Stimulated activated memory B cell treated with anti-CD40 and anti-IgM and Interleukin-4, amounts not matched to agents 10 μg/mL and 1 μg/mL and 100 μg/mL, for 72 hours (primary cell): ENCODE measurements at places on chromosomes 16 and 17.

GRCh38 chr17:27620721-27621120, 10.3 kb upstream of the LGALS9 start:
- H3K4me1 ChIP-seq: peaks cover 7% of the 10 kb centered on the region
- no peak overlapping the region for H3K27ac ChIP-seq
- H3K36me3 ChIP-seq: peaks cover 63% of the 10 kb centered on the region
- H3K4me3 ChIP-seq: no peak overlapping the region
- no peak for ATAC-seq
- no peaks in the 10 kb centered on the region for H3K27me3 ChIP-seq

- H3K27me3 ChIP-seq: no peaks in the 10 kb centered on the region
- peak overlapping the region; percentile 91 for H3K27ac ChIP-seq
- H3K4me3 ChIP-seq: peak overlapping the region; percentile 91
Observed at GRCh38 chr16:14284930-14285512, 213.9 kb downstream of the MRTFB start.

GRCh38 chr17:17538417-17539391, 42.5 kb upstream of the RASD1 start:
- no peak overlapping the region for H3K4me3 ChIP-seq
- no peaks in the 10 kb centered on the region for H3K4me1 ChIP-seq
- ATAC-seq: no peak
- H3K27ac ChIP-seq: no peak overlapping the region
- no peaks in the 10 kb centered on the region for H3K27me3 ChIP-seq
- no peaks in the 10 kb centered on the region for H3K36me3 ChIP-seq

DNA sequence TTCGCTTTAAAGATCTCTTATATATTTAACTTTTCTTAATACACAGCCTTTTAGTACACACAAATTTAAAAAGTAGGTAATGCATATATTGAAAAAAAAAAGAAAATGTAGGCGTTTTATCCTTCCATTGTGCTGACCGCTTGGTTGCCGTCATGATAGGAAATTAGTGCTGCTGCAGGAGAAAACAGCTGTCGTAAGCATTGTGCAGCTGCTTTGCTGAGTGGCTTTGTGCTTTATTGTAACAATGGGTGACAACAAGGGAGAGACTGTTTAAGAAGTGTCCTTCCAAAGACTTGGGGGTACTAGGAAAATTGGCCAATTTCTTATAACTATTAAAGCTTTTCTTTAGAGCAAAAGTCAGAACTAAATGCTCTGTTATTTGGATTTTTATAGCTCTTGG, 5.0 kb downstream of the HERPUD1 start:
- peak overlapping the region; percentile 99 for H3K27ac ChIP-seq
- H3K4me1 ChIP-seq: peaks cover 67% of the 10 kb centered on the region
- no peaks in the 10 kb centered on the region for H3K27me3 ChIP-seq
- peaks cover 89% of the 10 kb centered on the region for H3K36me3 ChIP-seq
- H3K4me3 ChIP-seq: peak overlapping the region; percentile 99

DNA sequence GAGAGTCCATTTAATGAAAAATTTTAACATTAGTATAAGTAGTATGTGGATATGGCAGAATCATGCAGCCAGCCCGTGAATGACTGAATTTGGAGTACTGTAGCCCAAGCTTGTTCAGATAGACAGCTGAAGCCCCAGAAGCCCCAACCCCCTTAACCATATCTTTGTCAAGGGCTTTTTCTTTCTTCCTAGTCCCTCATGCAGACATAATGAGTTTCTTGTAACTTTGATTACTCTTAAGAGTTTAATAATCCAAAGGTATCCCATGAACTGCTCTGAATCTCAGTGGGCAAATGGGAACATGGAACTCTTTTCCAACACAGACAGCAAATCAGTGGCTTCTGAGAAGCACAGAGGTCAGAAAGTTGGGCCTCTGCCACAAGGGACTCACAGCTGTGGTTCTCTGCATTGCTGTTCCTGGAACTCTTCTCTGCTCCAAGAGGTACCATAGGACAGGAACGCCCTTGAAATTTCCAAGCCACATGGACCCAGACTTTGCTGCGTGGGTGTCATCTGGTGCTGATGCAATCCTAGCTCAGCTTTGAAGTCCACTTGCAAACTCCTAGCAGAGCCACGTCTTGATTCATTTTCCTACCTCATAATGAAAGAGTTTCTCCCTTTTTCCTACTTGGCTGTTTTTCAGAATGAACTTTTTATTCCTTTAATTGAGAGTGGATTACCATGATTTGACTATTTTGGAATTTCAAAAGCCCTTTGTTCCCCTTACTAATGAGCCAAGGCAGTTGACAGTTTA, 18.1 kb downstream of the LYRM1 start:
- ATAC-seq: no peak
- peaks cover 41% of the 10 kb centered on the region for H3K36me3 ChIP-seq
- no peaks in the 10 kb centered on the region for H3K27me3 ChIP-seq
- peaks cover 19% of the 10 kb centered on the region for H3K4me1 ChIP-seq
- no peak overlapping the region for H3K4me3 ChIP-seq

GRCh38 chr17:74796866-74797265, 20.7 kb upstream of the NAT9 start:
- H3K36me3 ChIP-seq: peaks cover 85% of the 10 kb centered on the region
- ATAC-seq: no peak
- no peaks in the 10 kb centered on the region for H3K27me3 ChIP-seq
- no peaks in the 10 kb centered on the region for H3K4me1 ChIP-seq
- no peak overlapping the region for H3K27ac ChIP-seq

DNA sequence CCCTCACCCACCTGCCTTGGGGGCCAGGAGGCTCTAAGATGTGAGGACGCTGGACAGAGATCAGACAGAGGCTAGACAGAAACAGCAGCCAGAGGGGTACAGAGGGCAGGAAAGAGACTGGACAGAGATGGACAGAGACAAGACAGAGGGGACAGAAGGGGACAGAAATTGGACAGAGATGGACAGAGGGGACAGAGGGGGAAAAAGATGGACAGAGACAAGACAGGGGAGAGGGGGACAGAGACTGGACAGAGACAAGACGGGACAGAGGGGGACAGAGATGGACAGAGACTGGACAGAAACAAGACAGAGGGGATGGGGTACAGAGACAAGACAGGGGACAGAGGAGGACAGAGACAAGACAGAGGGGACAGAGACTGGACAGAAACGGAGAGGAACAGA, 16.1 kb downstream of the UTS2R start:
- ATAC-seq: no peak
- H3K4me1 ChIP-seq: peaks cover 11% of the 10 kb centered on the region
- H3K27ac ChIP-seq: no peak overlapping the region

GRCh38 chr17:8496081-8496480, 60.4 kb downstream of the NDEL1 start:
- H3K4me1 ChIP-seq: no peaks in the 10 kb centered on the region
- peaks cover 19% of the 10 kb centered on the region for H3K36me3 ChIP-seq
- no peak overlapping the region for H3K27ac ChIP-seq
- H3K27me3 ChIP-seq: no peaks in the 10 kb centered on the region
- ATAC-seq: no peak
- H3K4me3 ChIP-seq: no peak overlapping the region

DNA sequence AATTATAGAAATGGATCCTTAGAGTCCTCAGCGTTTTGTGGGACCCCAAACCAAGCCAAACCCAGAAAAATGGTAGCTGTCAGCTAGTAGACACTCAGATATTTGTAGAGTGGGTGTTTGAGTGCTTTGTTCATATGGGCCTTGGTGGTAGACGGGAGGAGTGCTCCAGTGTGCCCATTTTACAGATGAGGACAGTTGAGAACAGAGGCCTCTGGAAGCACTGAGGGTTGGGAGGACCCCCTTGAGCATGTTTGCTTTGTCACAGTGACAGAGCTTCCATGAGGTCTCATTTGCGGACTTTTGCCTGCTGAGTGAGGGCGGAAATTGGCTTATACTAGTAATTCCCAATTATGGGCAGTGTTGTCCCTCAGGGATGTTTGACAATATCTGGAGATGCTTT, 111.7 kb downstream of the ABCC6 start:
- H3K4me3 ChIP-seq: no peak overlapping the region
- H3K4me1 ChIP-seq: peaks cover under 1% of the 10 kb centered on the region
- no peaks in the 10 kb centered on the region for H3K27me3 ChIP-seq
- no peak overlapping the region for H3K27ac ChIP-seq
- peaks cover 90% of the 10 kb centered on the region for H3K36me3 ChIP-seq

- peak overlapping the region; percentile 99 for H3K4me3 ChIP-seq
- peak overlapping the region; percentile 98 for H3K27ac ChIP-seq
- peak; percentile 96 for ATAC-seq
- H3K36me3 ChIP-seq: no peaks in the 10 kb centered on the region
- peaks cover 21% of the 10 kb centered on the region for H3K27me3 ChIP-seq
Observed at GRCh38 chr16:2867987-2868789, 10.2 kb upstream of the PRSS22 start.

GRCh38 chr17:81402530-81402941, 7.3 kb downstream of the BAHCC1 start:
- H3K27me3 ChIP-seq: peaks cover 96% of the 10 kb centered on the region
- no peaks in the 10 kb centered on the region for H3K36me3 ChIP-seq
- ATAC-seq: no peak
- H3K4me1 ChIP-seq: peaks cover 24% of the 10 kb centered on the region
- no peak overlapping the region for H3K4me3 ChIP-seq

GRCh38 chr16:82580298-82580890, 46.4 kb upstream of the CDH13 start:
- no peak overlapping the region for H3K27ac ChIP-seq
- no peaks in the 10 kb centered on the region for H3K36me3 ChIP-seq
- no peak for ATAC-seq
- no peaks in the 10 kb centered on the region for H3K4me1 ChIP-seq
- peaks cover 18% of the 10 kb centered on the region for H3K27me3 ChIP-seq

- peak overlapping the region; percentile 78 for H3K4me3 ChIP-seq
- peak overlapping the region; percentile 30 for H3K27ac ChIP-seq
- peaks cover 54% of the 10 kb centered on the region for H3K27me3 ChIP-seq
- peaks cover 11% of the 10 kb centered on the region for H3K4me1 ChIP-seq
- ATAC-seq: peak; percentile 92
Observed at GRCh38 chr17:16589097-16589969, 20.3 kb upstream of the ZNF287 start.

- peak; percentile 74 for ATAC-seq
- H3K4me3 ChIP-seq: peak overlapping the region; percentile 99
- peak overlapping the region; percentile 76 for H3K27ac ChIP-seq
- H3K27me3 ChIP-seq: no peaks in the 10 kb centered on the region
- H3K4me1 ChIP-seq: peaks cover 64% of the 10 kb centered on the region
Observed at GRCh38 chr16:67530013-67530939, 1.6 kb downstream of the RIPOR1 start.

DNA sequence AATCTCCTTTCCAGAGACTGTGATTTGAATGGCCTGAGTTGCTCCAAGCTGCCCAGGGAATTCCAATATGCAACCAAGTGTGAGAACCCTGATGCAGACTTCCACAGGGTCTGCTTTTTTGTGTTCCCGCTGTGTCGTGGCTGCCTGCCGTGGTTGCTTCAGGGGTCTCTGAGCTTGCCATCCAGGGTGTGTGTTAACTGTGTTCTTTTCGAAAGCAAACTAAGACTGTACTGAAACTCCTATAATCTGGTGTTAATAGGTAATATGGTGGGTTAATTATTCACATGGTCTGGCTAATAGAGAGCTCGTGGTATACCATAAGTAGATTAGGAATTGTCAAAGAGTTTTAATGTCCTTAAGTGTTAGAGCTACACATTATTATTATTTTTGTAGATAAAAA, 20.7 kb downstream of the UBN1 start:
- H3K4me1 ChIP-seq: peaks cover 21% of the 10 kb centered on the region
- no peaks in the 10 kb centered on the region for H3K27me3 ChIP-seq
- peaks cover 64% of the 10 kb centered on the region for H3K36me3 ChIP-seq
- H3K27ac ChIP-seq: no peak overlapping the region
- ATAC-seq: no peak
- no peak overlapping the region for H3K4me3 ChIP-seq

- peaks cover 23% of the 10 kb centered on the region for H3K36me3 ChIP-seq
- no peak overlapping the region for H3K27ac ChIP-seq
- no peak overlapping the region for H3K4me3 ChIP-seq
- H3K27me3 ChIP-seq: no peaks in the 10 kb centered on the region
- H3K4me1 ChIP-seq: peaks cover 37% of the 10 kb centered on the region
- no peak for ATAC-seq
Observed at GRCh38 chr16:81523387-81524115, 78.9 kb downstream of the CMIP start.

- peaks cover 9% of the 10 kb centered on the region for H3K4me1 ChIP-seq
- H3K27me3 ChIP-seq: no peaks in the 10 kb centered on the region
- no peaks in the 10 kb centered on the region for H3K36me3 ChIP-seq
- H3K27ac ChIP-seq: no peak overlapping the region
Observed at GRCh38 chr16:58389724-58390123, 2.5 kb upstream of the GINS3 start.

DNA sequence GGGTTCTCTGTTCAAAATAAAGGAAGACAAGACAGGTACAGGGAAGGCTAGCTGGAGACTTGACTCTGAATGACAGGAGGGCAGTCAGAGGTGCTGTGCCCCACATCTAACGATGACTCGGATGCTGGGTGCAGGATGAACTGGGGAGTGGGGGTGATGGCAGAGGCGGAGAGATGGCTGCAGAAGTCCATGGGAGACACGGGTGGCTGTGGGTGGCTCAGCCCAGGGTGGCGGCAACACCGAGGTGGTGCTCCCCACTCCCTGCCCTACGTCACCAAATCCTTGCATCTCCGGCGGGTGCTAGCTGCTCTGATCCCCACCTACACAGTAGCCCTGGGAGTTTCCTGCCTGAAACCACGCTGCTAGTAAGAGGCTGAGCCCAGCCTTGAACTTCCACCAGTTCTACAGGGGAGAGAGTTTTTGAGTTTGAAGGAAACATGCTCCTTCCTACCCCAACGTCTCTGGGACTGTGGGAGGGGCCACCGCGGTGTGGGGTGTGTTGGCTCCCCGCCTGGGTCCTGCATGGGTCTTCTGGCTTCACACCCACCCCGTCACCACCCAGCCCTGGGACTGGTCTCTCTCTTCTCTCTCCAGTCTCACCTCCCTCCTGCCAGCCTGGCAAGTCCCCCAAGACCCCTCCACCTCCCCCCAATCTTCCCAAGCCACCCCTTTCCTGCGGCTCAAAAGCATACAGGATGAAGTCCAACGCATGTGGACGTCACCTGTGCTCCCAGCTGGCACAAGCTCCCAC, 4.5 kb downstream of the GSG1L start:
- H3K36me3 ChIP-seq: no peaks in the 10 kb centered on the region
- peaks cover 66% of the 10 kb centered on the region for H3K27me3 ChIP-seq
- H3K27ac ChIP-seq: no peak overlapping the region

- H3K27me3 ChIP-seq: no peaks in the 10 kb centered on the region
- peak overlapping the region; percentile 70 for H3K27ac ChIP-seq
- H3K4me3 ChIP-seq: no peak overlapping the region
- ATAC-seq: no peak
Observed at GRCh38 chr17:40608061-40608581, 39.5 kb downstream of the SMARCE1 start.

- ATAC-seq: no peak
- H3K27ac ChIP-seq: no peak overlapping the region
- no peaks in the 10 kb centered on the region for H3K36me3 ChIP-seq
- H3K4me1 ChIP-seq: peaks cover 15% of the 10 kb centered on the region
- H3K4me3 ChIP-seq: no peak overlapping the region
Observed at GRCh38 chr17:28846231-28846630, 3.6 kb upstream of the FAM222B start.
